GM04503 (cell line): ENCODE measurements at places on chromosomes 7 and 10.

DNA sequence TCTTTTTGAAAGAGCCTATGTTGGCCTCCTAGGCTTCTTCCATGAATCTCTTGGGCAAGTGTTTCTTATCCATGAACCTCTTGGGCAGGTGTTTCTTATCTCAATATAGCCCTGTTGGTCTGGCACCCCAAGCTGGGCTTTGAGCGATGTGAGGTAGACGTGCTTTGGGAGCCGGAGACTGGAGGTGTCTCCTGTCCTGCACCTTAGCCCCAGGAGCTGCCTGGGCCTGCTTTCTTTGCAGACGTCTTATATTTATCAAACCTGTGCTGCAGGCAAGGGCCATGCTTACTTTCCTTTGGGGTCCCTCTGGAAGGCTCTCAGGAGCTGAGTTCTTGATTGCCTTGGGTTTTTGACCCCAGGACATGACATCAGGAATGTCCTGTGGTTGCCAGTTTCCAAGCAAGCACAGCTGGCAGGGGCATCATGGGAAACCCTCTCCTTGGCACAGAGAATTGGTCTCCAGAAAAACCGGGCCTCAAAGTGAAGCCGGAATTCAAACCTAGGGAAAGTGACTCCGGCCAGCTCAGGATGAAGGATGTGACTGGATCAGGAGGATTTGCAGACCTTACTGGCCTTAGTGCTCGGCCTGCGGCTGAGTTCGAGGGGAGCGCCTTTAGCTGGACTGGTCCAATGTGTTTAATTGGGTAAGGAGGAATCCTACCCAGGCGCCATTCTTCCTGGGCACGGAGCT, 2.8 kb downstream of the JAKMIP3 start:
- DNase-seq, result no peak

GRCh38 chr7:128053023-128053422, 21.8 kb upstream of the LRRC4 start:
- DNase-seq, result no peak

DNA sequence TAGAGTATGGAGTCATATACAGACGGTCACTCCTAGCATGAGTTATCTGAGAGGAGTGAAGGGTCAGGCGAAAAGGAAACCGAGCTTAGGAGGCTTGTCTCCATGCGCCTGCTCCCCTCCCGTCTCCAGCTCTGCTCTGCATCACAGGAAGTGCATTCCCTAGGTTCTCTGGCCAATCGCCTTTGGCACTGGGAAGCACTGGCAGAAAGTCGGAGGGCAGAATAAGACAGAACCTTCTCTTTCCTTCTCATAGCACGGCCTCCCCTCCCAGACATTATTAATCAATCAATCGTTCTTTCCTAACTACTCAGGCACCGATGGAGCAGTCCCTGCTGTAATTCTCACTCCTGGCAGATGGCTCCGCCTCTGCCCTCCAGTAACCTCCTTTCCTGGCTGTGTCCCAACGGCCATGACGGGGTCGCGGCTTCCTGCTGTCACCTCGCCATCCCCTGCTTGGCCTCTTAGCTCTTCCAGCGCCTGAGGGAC, 177.1 kb downstream of the FRMD4A start:
- DNase-seq, result no peak

- DNase-seq, result no peak
Observed at GRCh38 chr10:10662716-10663408, 354.8 kb upstream of the CELF2 start.

DNA sequence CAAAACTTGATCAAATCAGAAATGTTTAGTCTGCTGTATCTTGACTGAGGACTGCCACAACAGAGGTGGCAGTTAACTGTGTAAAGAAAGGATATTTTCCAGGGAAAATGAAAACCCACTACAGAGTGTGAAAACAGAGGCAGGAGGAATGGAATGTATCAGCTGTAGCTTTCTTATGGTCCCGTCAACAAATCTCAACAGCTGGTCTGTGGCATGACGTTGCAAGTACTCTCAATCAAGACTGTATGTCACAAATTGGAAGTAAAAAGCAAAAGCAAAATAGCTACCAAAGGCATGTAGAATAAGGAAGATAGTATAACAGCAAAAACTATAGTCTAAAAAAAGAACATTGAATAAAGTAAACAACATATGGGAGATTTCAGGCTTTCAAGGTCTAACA, 123.5 kb downstream of the KMT2C start:
- DNase-seq, result no peak

DNA sequence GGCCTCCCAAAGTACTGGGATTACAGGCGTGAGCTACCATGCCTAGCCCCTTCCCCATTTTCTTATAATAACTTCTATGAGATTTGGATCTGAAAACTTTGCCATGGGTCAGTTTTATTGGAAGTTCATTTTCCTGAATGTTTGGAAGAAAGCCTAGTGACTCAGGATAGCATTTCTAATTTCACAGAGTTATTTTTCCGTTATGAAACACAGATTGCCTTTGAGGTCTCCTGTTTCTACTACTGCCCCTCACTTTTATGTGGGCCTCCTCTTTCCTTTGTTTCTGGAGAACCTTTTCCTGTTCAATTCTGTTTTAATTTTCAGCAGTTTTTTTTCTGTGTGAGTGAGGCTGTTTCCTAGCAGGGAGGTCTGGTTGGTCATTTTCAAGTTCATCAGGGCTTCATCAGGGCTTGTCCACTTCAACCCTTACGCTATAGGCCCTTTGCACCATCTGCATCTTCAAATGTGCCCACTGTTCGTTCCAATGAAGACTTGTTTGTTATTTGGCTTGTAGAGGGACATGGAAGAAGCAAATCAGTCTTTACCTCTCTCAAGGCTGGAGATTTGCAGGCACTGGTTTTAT, 58.7 kb downstream of the BMPR1A start:
- DNase-seq, result peak; percentile 21

- DNase-seq, result no peak
Observed at GRCh38 chr7:100090527-100091410, 2.0 kb downstream of the COPS6 start.

- DNase-seq, result peak; percentile 88
Observed at GRCh38 chr10:127024685-127025435, 119.6 kb downstream of the DOCK1 start.

GRCh38 chr7:115230882-115231571, 309.1 kb downstream of the MDFIC start:
- DNase-seq, result peak; percentile 90

DNA sequence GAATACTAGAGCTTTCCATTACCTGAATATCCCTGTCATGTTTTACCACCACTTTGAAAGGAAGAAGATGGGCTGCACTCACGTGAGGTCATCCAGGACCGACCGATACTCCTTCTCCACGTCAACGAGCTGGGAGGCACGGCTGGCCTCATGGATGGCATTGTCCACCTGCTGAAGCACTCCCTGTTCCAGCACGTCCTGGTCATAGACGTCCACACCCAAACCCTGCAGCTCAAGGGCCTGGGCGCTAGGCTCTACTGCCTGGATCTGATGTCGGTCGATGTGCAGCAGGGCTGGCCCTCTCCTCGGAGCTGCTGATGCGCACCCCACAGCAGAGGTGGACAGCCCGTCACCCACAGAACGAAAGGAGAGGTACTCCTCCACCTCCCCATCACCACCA, 6.5 kb downstream of the ERCC6 start:
- no peak for DNase-seq

- no peak for DNase-seq
Observed at GRCh38 chr10:29316308-29317026, 27.6 kb downstream of the LYZL1 start.

- no peak for DNase-seq
Observed at GRCh38 chr7:143878884-143879283, 23.1 kb downstream of the TCAF1 start.

DNA sequence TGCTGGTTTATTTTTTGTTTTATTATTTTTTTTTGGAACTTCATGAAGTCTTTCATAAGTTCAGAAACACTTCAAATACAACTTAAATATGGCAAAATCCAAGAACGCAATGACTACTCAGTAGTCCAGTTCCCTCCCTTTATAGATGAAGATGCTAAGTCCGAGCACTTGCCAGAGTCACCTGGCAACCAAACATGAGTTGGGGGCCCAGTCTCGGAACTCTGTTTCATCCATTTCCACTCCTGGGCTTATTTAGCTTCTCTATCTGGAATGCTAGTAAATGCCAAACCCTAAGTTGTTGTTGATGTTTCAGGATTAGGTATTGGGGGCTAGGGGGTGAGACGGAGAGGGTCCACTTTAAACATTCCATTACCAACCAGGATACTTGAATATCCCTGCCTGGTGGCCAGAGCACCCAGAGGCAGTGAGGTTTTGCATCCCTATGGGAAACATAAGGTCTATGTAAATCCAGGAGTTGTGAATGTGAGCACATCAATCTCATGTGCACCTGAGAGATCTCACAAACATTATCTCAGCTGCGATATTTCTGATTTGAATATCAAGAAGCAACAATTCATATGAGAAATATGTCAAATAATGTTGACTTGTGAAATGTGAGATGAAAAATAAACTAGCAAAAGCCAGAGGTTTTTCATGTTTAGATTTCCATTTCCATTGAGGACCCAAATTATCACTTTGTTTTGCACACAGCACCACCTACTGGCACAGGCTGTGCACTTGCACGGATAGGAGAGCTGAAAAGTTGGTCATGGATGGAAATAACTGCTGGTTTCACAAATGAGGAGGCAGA, 129.3 kb downstream of the PKD1L1 start:
- DNase-seq, result no peak

- DNase-seq, result no peak
Observed at GRCh38 chr10:13079776-13080050, 20.2 kb upstream of the OPTN start.

DNA sequence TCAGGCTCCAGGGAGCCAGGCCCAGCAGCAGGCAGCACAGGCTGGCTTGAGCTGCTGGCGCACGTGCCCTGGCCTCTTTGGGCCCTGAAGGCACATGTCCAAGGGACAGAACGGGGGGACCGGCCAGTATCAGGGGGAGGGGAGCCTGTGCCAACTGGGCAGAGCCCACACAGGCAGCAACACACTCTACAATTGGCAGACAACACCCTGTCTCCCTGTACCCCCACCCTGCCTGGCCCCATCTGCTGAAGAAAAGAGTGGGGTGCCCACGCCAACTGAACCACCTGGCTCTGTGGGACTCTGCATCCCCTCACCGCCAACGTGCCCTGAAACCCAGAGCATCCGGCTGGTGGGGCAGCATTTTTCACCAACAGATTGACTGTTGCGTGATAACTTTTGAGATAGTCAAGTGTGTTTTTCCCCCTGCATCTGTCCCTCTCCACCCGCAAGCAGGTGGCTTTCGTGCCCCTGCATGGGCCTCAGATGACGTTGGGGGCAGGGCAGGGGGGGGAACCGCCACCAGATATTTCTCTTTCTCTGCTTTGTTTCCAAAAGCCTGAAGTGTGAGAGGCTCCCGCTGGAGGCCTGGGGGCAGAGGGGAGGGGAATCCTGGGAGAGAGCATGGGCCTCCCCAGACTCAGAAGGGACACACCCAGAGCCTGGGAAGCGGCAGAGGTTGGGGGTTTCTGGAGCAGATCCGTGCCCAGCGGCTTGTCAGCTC, 21.8 kb downstream of the SLIT1 start:
- DNase-seq, result no peak

GRCh38 chr7:42877862-42878261, 34.0 kb downstream of the C7orf25 start:
- DNase-seq, result no peak

- DNase-seq, result no peak
Observed at GRCh38 chr10:86391986-86392722, 25.6 kb upstream of the GRID1 start.

- no peak for DNase-seq
Observed at GRCh38 chr10:116744885-116745284, 2.5 kb upstream of the HSPA12A start.

DNA sequence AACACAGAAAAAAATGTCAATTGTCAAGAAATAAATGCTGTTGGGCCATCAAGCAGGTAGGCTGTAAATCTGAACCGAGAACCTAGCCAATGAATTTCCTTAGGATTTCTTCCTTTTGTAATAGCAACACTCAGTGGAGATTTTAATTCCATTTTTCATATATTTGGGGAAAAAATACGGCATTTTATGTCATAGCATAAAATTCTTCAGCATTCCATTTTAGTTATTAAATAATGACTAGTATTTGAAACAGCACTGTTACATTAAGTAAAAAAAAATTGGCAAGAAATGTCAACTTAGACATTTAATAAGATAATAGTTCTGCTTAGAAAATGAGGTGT, 12.3 kb upstream of the VIM start:
- DNase-seq, result no peak

DNA sequence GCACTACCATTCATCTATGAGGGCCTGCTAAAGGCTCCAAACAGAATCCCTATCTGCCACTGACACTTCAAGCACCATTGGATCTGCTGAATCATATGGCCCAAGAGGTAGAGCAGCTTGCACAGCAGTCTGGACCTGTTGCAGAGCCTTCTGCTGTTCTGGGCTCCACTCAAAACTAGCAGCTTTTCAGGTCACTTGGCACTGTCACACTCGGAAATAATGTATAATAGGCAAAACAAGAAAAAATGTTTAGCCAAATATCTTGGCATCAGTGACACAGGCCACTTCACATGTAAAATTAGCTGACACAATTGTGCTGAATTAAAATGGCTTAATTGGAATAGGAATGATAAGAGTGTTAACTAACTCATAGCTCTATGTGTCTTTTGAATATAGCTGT, 1182.9 kb upstream of the LRRTM3 start:
- DNase-seq, result no peak

- peak; percentile 90 for DNase-seq
Observed at GRCh38 chr10:76251841-76252671, 820.6 kb downstream of the LRMDA start.

DNA sequence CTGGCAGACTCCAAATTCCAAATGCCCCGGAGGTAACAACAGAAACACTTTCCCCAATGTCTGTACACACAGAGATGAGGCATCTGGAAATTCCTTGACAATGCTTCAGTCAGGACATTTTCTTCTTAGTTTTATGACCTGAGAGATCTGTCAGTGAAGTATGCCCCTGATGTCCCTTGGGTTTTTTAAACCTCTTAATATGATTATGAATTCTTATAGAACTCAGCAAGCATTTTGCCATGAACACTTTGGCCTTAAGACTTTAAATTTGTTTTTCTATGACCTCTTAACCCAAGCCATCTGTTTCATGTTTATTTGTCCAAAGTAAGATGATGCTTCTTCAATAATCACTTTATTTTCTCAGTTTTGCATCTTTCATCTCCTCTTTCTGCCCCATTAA, 1206.2 kb downstream of the GATA3 start:
- no peak for DNase-seq

DNA sequence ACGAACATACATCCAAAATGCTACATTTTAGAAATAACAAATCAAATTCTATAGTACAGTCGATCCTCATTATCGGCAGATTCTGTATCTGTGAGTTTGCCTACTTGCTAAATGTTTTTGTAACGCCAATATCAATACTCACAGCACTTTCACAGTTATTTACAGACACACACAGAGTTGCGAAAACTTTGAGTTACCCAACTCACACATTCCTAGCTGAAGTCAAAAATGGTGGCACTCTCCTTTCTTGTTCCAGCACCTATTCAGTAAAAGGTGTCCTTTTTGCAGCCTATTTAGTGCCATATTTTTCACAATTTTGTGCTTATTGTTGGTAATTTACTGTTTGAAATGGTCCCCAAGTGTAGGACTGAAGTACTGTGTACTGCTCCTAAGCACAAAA, 161.7 kb downstream of the AKR1D1 start:
- DNase-seq, result no peak

- DNase-seq, result no peak
Observed at GRCh38 chr7:157278791-157279724, 57.7 kb upstream of the DNAJB6 start.
